Heart left ventricle (tissue), 16 donors: ENCODE measurements at places on chromosomes 7 and 10. TPM values are rescaled to one million over a fixed set of nuclear protein-coding genes. Genes with fewer than 3 reads are reported as not detected.

Gene UBE2D1
- total RNA-seq = 61.0 TPM

Gene STK17A
- 26.6 TPM for total RNA-seq

Gene GIMAP6
- 23.8 TPM for total RNA-seq

Gene JAKMIP3
- total RNA-seq = 1.8 TPM

Gene POLL
- 19.8 TPM for total RNA-seq

Gene MARVELD1
- total RNA-seq = 5.9 TPM

Gene TEX36
- not detected for total RNA-seq

Gene CYP2C8
- total RNA-seq = not detected

Gene ENKUR
- total RNA-seq = not detected

Gene CYP3A7
- not detected for total RNA-seq

Gene TMEM254
- 6.6 TPM for total RNA-seq

Gene SLC29A3
- total RNA-seq = 2.3 TPM

Gene HIBADH
- total RNA-seq = 84.8 TPM

Gene SH2D4B
- 0.19 TPM for total RNA-seq

Gene SORCS1
- total RNA-seq = 1.2 TPM

Gene FAM24B
- not detected for total RNA-seq

Gene PCLO
- 2.9 TPM for total RNA-seq

Gene PTN
- 13.6 TPM for total RNA-seq

Gene CHN2
- 33.6 TPM for total RNA-seq

Gene TCAF2
- total RNA-seq = 0.12 TPM

Gene FZD1
- total RNA-seq = 18.5 TPM

Gene NEBL
- 579 TPM for total RNA-seq

Gene PARD3
- total RNA-seq = 34.6 TPM

Gene CFAP70
- 0.83 TPM for total RNA-seq

Gene COL28A1
- total RNA-seq = 0.65 TPM
